ENCODE measurements at places on chromosomes 13 and 19.

DNA sequence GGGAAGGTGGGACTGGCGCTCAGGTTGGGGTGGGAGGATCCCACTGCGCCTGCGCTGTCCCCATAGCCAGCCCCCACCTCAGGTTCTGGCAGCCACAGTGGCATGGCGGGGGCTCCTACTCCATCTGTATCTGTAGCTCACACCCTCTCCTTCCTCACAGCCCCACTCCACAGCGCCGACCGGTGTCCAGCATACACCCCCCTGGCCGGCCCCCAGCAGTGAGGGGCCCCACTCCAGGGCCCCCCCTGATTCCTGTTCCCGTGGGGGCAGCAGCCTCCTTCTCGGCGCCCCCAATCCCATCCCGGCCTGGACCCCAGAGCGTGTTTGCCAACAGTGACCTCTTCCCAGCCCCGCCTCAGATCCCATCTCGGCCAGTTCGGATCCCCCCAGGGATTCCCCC lies 6.0 kb downstream of the TMED1 start:
- no peak for DNase-seq

DNA sequence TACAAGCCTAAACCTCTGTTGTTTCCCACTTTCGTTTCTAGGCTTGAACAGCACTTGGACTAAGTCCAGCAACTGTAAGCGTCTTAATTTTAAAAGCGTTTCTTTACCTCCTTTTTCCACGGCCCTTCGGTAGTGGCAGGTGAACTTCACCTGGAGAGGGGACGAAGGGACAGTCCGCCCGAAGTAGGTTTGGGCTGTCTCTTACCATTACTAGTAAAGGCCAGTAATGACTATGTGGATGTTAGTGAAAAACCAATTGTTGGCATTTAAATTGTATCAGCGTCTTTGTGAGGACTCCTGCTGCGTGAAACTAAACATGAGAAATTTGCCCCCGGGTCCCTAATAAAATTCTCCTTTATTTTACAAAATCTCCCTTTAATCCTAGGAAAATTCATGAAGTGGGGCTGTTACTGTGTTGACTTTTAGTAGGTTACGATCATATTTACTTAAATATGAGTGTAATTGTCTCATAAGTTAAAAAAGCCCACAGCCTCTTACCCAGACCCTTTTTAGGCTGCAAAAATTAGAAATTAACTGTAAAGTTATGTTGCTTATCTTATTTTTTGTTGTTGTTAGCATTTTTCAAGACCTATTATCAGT lies 983 bp downstream of the ITM2B start:
- DNase-seq, result no peak

GRCh38 chr19:40433391-40434216 lies 7.8 kb upstream of the SERTAD1 start:
- DNase-seq, result peak; percentile 71

GRCh38 chr19:7888145-7888825 lies at the start of gene LRRC8E:
LRRC8E (plus strand) TSS chr19:7888510; CDS start chr19:7895604, 7,094 bp downstream.
- no peak for DNase-seq

DNA sequence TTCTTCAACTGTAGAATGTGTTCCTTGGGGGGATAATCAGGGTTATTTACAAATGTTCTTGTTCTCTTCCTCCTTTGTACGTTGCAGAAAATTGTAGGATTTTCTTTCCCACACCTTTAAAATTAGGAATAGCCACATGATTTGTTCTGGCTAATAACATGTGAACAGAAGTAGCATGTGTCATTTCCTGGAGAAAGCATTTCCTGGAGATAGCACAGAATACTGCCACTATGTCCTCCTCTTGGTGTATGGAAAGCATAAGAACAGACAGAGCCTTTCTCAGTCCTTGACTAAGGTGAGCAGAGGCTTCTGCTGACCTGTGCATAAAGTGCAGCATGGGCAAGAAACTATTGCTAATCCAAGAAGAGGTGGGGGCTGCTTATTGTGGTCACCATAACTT lies 101.8 kb downstream of the FAM216B start:
- DNase-seq, result no peak

- no peak for DNase-seq
Observed at GRCh38 chr19:41525989-41526388, 50.0 kb upstream of the CEACAM21 start.

- no peak for DNase-seq
Observed at GRCh38 chr19:18433015-18433691, 4.8 kb downstream of the ISYNA1 start.

DNA sequence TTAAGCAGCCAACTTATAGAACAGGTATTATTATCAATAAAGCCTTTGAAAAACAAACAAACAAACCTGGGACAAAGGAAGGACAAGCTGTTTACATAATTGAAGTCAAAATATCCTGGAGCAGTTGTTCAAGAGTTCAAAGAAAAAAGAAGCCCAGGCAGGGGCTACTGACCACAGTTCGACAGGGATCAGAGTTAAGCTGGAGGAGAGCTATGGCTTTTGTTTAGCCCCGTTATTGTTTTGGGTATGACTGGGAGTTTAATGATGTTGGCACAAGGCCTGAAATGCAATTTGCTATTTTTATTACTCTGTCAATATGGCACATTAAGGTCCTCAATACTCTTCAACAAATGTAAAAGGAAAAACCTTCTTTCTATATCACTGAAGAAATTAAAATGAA lies 624.4 kb upstream of the KLHL1 start:
- DNase-seq, result peak; percentile 99

DNA sequence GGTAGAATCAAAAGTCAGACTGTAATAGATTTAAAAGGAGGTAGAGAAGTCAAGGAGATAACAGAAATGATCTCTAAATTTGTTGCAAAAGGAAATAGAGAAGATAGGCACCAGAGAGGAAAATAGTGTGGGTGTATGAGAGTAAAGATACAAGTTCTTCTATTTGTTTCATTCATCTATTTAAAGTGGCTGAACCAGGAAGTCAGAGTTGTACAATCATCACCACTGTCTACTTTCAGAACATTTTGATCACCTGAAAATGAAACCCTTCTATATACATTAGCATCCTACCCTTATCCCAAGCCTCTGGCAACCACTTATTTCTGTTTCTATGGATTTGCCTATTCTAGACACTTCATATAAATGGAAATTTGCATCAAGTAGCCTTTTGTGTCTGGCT lies 36.7 kb downstream of the INTS6 start:
- no peak for DNase-seq

- no peak for DNase-seq
Observed at GRCh38 chr13:47025791-47026447, 129.1 kb upstream of the HTR2A start.

DNA sequence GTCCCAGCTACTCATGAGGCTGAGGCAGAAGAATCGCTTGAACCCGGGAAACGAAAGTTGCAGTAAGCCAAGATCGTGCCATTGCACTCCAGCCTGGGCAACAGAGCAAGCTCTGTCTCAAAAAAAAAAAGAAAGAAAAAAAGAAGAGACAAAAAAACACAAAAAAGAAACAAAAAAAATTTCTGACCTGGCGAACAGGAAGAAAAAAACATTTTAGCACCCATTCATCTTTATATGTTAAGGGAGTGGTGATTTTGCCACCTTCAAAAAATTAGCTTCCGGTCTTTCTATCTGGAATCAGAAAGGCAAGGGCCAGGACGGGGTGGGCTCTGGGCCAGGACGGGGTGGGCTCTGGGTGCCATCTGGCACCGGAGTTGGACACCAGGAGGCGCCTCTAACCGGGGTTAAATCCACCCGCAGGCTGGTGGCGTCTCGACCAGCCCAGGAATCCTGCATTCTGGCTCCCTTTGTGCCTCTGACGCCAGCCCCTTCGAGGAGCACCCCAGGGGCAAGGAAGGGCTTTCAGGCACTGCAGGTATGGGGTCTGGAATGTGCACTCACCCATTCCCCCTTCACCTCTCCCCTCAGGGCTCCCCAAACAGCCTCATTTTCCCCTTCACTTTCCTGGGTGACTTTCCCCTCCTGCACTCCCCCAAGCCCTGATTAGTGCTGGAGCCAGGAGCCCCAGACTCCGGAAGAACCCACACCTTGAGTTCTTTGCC lies 10.4 kb upstream of the ZSWIM4 start:
- DNase-seq, result no peak

DNA sequence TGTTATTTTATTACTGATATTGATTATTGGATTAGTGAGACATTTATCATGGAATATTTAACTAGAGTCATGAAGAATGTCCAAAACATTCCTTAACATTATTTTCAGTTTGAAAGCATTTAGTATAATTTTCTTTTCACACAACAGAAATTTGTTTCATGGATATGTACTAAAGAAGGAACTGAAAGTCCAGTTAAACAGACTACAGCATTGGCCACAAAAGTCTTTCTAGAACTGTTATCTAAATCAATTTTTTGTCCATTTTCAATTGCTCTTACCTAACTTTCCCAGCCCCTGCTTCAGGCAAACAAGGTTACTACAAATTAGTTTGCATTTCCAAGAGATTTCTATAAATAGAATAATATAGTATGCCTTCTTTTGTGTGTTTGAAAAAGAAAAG lies 1018.0 kb upstream of the PCDH20 start:
- no peak for DNase-seq

All from NCI-H748 treated with DMSO at 0.1 percent for 48 hours (cell line).